AG20443 (cell line): ENCODE measurements at places on chromosomes 4 and X.

DNA sequence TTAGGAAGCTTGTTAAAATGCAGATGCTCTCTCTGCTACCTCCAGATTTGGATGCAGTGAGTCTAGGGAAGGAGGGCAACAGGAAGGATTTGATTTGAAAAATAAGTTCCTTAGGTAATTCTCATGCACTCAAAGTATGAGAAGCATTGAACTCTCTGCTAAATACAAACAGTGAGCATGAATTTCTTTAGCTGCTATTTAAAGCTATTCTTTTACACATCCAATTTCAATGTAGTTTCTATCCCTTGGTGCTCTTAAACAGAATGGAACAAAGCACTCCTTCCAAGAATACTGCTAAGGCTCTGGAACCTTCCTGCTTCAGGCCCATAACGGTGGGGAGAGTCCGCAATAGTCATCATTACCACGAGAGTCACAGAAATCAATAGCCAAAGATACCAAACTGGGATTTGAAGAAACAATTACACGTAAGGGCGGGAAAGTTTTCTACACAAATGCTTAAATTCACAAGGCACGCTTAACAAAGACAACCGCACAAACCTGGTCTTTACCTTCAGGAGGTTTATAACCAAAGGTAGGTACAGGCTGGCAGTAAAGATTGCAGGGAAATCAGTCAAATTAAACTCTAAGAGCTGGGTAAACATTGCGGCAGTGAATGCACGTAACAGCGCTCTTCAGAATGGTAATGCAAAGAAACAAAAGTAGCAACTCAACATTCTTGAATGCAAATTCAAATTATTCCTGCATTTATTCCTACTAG is 123.2 kb upstream of the NAP1L5 start:
- DNase-seq: no peak

GRCh38 chr4:149973181-149973580 is 105.1 kb upstream of the DCLK2 start:
- no peak for DNase-seq

GRCh38 chrX:37745354-37745753 is 34.5 kb upstream of the CYBB start:
- peak; percentile 62 for DNase-seq

- DNase-seq: no peak
Observed at GRCh38 chr4:3858046-3858730, 92.0 kb downstream of the ADRA2C start.

GRCh38 chr4:96073461-96073860 is 233.6 kb downstream of the PDHA2 start:
- DNase-seq: no peak

DNA sequence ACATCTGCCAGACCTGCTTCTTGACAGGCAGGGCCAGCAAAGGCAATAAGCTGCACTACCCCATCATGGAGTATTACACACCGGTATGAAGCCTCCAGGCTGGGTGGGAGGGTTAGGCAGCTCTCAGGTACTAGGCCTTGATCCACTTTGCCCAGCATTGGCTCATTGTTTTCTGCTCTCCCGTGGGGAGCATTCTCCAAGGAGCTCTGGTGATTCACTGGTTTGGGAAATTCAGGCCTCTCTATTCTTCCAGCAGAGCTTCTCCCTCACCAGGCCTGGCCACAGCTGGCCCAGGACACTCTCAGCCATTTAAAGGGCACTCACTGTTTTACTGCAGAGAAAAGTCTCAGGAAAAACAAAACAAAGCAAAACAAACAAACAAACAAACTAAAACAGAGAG is 33.0 kb downstream of the DRP2 start:
- peak; percentile 43 for DNase-seq

GRCh38 chrX:19670321-19670750 is 155.0 kb upstream of the MAP3K15 start:
- peak; percentile 21 for DNase-seq

- DNase-seq: no peak
Observed at GRCh38 chr4:86822136-86822535, 27.0 kb downstream of the SLC10A6 start.

DNA sequence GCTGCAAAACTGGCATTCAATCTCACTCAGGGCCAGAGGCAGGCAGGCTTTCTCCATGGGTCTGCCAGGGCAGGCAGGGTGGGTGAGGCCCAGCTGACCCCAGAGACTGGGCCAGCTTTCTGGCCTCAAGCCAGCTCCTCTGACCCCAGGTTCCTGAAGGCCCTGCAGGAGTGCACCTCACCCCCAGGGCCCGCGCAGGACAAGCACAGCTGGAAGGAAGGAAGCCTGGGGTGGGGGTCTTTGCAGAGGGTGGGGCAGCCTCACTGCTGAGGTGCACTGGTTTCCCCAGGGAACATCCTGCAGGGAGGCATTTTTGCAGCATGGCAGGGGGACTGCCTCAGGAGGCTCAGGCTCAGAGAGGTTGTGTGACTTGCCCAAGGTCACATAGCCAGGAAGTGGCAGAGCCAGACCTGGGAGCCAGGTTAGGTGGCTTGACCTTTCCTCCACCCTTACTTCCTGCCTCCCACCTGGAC is 31.5 kb upstream of the AFAP1 start:
- DNase-seq: no peak

DNA sequence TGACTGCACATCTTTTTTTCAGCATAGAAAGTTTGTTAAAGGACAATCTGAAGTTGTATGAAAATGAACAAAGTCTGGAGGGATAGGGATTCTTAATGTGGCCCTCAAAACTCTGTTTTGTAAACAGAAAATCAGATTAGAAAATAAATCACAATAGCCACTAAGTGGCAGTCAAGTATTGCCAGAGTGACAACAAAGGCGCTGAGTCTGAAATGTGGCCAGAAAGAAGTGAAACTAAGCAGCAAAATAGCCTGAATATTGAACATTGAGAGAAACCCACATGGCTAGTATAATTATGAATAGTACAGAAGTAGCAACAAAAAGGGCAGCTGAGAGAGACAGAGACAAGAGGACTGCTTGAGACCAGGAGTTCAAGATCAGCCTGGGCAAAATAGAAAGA is 81.1 kb upstream of the CT45A1 start:
- no peak for DNase-seq

- DNase-seq: no peak
Observed at GRCh38 chr4:8540991-8541390, 39.2 kb upstream of the GPR78 start.

DNA sequence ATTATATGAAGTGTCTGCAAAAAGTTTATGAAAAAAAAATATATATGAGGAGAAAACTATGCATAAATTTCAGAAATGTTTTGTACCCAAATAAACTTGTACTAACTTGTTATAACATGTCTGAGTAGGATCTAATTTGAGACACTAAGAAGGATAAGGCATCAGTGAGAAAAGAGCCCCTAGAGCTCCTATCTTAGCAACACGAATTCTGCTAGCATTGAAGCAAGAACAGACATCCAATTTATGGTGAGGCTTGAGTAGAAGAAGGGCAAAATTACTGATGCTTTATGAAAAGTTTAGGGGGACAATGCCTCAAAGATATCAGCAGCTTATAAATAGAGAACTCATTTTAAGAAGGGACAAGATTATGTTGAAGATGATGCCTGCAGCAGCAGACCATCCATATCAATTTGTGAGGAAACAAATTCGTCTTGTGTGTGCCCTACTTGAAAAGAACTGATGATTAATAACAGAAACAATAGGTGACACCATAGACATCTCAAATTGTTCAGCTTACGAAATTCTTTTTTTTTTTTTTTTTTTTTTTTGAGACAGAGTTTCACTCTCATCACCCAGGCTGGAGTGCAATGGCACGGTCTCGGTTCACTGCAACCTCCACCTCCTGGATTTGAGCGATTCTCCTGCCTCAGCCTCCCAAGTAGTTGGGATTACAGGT is 35.7 kb upstream of the ADAM29 start:
- no peak for DNase-seq

GRCh38 chr4:138999666-139000065 is 15.9 kb upstream of the NOCT start:
- DNase-seq: no peak

DNA sequence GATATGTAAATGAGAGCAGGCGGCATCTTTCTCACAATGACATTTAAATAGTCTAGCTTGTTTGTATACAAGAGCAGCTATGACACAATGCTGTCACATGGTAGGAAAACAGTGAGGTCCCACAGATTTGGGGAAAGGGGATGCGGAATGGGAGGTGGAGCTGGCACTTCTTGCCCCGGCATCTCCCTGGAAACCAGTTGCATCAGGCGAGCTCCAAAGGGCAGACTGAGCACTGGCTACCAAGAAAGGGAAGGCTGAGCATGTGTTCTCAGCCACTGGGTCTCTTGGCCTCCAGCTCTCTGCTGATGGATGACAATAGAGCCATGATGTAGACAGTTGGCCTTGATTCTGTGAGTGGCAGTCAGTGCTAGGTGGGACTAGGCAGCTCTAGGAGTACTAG is 109.0 kb downstream of the UCHL1 start:
- DNase-seq: no peak

DNA sequence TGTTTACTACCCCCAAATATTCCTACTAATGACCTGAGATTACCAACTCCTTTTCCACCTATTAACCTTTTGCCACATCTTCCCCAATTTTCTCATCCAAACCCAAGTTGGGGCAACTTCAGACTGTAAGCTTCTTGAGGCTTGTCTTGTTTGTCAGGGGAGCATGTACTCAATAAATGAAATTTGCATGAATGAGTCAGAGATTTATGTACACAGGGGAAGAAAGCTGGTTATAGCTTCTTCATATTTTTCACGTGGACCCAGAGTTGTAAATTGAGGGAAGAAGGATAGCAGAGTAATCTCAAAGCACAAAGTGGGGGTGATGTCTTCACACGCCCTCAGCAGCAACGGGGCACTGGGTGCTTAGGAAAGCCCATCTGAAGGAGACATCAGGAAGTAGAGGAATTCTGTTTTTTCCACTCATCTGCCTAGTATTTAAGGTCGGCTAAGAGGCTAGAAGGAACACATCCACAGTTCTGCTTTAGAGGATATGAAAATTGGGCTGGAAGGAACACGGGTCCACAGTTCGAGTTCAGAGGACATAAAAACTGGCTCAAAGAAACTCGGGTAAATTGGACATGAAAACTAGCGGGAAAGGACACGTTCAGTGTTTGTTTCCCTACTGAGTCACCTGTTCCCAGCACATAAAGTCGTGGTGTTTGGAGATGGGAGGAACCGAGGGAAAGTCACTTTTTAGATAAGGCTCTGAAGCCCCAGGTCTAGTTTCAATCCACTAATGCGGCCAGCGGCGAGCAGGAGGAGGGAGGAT is 696 bp upstream of the CA5B start:
- DNase-seq: no peak

DNA sequence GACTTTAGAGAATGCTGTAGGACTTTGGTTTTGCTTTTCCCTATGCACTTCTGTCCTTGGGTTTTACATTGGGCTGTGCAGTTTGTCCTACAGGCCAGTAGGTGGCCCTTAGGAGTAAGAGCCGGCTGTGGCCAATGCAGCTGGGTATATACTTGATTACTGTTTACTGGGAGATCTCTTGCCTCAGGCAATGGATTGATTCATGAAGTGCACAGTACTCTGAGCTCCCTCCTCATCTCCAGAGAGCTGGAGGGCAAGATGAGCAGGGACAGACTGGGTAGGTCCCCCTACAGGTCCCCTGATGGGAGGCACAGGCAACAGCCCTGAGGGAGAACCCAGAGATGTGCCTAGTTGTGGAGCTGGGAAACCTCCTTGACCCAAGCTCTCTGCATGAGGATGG is 103.8 kb upstream of the QRFPR start:
- DNase-seq: peak; percentile 63

DNA sequence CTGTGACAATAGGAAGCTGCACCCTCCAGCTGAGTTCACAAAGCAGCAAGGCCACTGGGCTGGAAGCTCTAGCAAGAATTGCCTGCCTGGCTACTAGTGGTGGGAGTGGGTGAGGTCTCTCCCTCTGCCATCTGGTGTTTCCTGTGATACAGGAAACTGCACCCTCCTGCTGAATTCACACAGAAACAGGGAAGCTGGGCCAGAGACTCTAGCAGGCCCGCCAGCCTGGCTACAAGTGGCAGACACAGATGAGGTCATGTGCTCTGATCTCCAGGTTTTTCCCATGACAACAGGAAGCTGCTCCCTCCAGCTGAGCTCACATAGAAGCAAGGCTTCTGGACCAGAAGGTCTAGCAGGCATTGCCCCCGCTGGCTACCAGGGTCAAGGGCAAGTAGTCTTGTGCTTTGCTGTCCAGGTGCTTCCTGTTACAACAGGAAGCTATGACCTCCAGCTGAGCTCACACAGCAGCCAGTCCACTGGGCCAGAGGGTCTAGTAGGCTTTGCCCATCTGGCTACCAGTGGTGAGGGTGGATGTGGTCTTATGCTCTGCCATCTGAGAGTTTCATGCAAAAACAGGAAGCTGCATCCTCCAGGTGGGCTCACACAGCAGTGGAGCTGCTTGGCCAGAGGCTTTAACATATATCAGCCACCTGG is 41.5 kb upstream of the ZXDA start:
- DNase-seq: no peak

GRCh38 chrX:28058901-28059300 is 77.7 kb upstream of the DCAF8L1 start:
- DNase-seq: no peak

DNA sequence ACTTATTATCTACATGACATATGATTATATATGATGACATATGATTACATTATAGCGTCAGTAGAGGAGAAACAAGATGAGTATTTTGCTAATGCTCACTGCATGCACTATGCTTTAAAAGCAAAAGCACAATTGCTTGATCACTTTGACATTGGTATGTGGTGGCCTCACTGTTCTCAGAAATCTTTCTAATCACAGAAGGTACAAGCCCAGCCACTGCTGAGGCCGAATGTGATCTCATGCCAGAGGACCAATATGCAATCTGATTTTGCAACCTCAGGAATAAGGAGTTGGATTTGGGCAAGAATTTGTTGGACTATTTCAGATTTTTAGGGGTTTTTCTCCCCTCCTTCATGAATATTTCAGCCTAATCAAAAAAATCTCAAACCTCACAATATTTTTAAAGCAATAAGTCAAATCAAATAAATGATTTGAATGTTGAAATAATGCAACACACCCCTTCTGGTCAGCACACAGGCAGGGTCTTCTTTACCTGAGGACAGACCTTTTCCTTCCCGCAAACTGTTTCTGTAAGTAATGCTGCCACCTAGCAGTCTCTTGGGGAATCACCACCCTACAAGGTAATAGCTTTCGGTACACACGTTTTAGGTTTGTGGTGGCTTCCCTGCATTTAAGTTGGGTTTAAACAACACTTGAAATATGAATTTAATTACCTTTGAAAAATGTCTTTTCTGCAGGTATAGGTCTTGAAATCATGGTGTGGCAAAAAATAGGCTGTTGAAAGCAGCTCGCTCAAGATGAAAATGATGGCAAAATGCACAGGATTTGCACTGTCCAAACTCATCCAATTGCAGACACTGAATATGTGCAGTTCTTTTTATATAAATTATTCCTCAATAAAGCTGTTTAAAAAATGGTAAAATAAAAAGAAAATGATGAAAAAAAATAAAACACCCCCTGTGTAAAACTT is 4.8 kb upstream of the CXCL13 start:
- peak; percentile 64 for DNase-seq

DNA sequence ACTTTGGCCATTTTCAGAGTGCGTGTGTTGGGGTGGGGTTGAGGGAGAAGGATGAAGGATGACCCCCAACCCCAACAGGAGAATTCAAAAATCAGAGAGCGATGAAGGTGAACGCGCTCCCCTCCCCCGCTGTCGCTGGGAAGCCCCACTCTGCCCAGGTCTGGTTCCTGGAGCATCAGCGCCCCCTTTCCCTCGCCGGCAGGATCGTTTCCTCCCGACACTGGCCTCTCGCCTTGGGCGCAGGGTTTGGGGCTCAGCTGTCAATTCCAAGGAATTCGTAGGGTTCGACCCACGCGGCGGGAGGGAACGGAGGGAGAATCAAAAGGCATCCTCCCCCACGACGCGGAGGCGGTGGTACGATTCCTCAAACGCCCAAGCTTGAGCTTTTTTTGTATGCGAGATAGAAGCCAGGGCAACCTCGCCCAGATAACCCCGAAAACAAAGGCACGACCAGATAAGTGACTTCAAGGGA is 1.0 kb upstream of the PDGFRA start:
- peak; percentile 83 for DNase-seq
